Hematopoietic multipotent progenitor cell treated with erythropoietin and hydrocortisone succinate and interleukin-3 and kit ligand, for 4 days (in vitro differentiated cells): ENCODE measurements at places on chromosomes 4 and X.

GRCh38 chrX:15761564-15762191 lies 23.6 kb downstream of the CA5B start:
- peak; percentile 68 for DNase-seq

- DNase-seq = no peak
These were observed 5.8 kb downstream of the SCLT1 start for GRCh38 chr4:129087516-129087915.

DNA sequence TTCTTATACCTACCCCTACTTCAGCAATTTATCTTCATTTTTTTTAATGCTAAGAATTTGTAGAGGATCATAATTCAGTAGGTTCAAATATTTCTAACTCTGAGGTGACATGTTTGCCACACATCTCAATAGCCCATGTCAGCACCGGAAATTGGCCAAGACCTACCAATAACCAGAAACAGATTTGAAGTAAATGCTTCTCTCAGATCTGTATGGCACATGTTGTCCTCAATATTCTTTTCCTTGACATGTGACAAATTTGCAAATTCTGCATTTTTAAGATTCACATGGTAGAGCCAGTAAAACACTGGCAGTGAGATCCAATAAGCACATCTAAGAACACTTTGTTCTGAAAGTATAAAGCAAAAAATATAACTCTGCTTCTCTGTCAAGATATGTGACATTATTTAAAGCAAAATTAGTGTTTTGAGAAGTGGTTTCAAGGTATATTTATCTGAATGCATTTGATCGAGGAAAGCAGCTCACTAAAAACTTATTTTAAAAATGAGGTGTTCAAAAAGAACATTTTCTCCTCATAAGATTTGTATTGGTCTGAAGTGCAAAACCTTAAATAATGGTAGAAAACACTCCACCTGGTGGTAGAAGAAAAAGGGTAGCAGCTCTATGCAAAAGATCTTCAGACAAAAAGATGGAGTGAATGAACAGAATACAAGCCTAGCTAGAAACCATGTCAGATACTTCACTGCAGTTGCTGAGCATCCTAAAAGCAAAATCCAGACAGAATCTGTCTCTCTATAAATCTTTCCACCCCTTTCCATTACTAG lies 513.8 kb upstream of the FAM241A start:
- DNase-seq = peak; percentile 53

DNA sequence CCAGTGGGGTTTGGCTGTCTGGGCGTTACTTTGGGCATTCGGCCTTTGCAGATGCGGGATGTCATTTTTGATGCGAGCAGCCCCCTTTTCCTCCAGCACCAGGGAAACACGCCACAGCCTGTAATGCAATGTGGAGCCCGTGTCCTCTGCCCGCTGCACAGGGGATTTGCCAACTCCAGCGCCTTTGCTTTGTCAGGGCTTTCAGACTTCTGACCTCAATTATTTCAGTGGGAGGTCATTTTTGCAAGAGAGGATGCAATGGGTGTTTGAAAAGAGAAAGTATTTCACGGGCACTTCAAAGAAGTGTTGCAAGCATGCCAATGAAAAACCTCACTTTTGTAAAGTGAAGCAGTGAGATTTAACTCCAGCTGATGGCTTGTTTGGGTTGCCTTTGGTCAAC lies 11.5 kb downstream of the CLCN4 start:
- DNase-seq = no peak

DNA sequence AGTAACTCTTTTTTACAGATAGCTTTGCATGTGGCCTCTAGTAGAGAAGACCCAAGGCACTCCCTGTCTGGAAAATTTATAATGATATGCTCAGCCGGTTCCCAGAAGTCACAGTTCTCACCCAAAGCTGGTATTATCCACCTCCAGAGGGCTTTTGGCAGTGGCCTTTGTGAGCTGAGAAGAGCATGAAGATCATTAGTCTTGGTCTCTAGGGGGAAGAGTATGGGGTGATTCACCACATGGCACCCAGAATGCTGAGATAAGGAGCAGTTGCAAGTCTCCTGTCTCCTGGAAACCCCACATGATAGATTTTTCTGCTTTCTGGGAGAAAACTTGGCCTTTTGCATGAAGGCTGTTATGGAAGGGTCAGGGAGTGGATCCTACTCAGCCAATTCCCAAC lies 75.4 kb upstream of the PRPS1 start:
- DNase-seq = peak; percentile 69
